ENCODE measurements at places on chromosomes 4 and X. TPM values are rescaled to one million over a fixed set of nuclear protein-coding genes. Genes with fewer than 3 reads are reported as not detected.

Gene SYTL5
- polyA plus RNA-seq = 0.22 TPM

Gene P2RY4
- polyA plus RNA-seq = 0.06 TPM

Gene HMGB2
- 109 TPM for polyA plus RNA-seq

Gene MED28
- polyA plus RNA-seq = 21.8 TPM

Gene SLC16A2
- 12.2 TPM for polyA plus RNA-seq

Gene OPRPN
- not detected for polyA plus RNA-seq

Data from urinary bladder (tissue), 4 donors.